ENCODE measurements at places on chromosomes 2 and 18.

GRCh38 chr2:134402410-134402809 is 148.5 kb downstream of the MGAT5 start:
- H3K4me1 ChIP-seq = peaks cover 5% of the 10 kb centered on the region
- H3K36me3 ChIP-seq = no peaks in the 10 kb centered on the region
- H3K4me3 ChIP-seq = no peak overlapping the region
- H3K27ac ChIP-seq = no peak overlapping the region

DNA sequence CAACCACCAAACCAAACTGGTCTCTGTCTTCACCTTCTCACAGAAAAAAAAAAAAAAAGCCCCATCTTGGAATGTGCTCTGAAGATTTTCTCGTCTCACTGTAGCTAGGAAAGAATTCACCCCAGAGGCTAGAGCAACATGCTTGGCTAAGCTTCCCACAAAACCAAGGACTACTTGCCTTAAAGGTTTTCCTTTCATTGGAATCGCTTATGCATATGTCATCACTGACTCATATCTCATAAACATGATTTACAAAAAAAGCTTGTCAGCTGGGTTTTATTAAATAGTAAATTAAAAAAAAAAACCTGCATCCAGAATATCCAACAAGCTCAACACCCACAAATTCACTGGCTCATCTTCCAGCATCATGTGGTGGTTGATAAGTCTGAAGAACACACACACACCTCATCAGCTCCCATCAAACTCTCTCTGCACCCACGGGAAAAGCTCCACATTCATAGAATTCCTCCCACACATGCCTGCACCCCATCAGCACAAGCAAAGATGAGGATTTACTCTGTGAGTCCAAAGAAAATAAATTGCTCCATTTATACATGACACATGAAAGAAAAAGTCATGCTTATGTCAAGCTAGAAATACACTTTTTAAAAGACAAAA is 182.0 kb upstream of the TRIB2 start:
- no peaks in the 10 kb centered on the region for H3K36me3 ChIP-seq
- DNase-seq = no peak
- peaks cover 3% of the 10 kb centered on the region for H3K27me3 ChIP-seq
- no peak overlapping the region for H3K27ac ChIP-seq
- H3K4me1 ChIP-seq = no peaks in the 10 kb centered on the region
- H3K4me3 ChIP-seq = no peak overlapping the region

- no peaks in the 10 kb centered on the region for H3K27me3 ChIP-seq
- no peak overlapping the region for H3K27ac ChIP-seq
- no peak for DNase-seq
- peaks cover 7% of the 10 kb centered on the region for H3K4me1 ChIP-seq
- no peak overlapping the region for H3K4me3 ChIP-seq
- H3K36me3 ChIP-seq = no peaks in the 10 kb centered on the region
Observed at GRCh38 chr2:201411421-201411820, 39.8 kb downstream of the TRAK2 start.

DNA sequence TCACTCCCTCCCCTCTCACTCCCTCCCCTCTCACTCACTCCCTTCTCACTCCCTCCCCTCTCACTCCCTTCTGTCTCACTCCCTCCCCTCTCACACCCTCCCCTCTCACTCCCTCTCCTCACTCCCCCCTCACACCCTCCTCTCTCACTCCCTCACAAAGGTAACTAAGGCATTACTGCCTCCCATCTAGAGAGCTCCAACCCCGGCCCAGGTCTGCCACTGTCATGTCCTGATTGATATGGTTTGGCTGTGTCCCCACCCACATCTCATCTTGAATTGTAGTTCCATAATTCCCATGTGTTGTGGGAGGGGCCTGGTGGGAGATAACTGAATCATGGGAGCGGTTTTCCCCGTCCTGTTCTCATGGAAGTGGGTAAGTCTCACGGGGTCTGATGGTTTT is 359.9 kb upstream of the MYT1L start:
- H3K27me3 ChIP-seq = peaks cover 5% of the 10 kb centered on the region
- H3K4me3 ChIP-seq = no peak overlapping the region
- H3K27ac ChIP-seq = no peak overlapping the region
- no peaks in the 10 kb centered on the region for H3K4me1 ChIP-seq
- no peaks in the 10 kb centered on the region for H3K36me3 ChIP-seq
- no peak for DNase-seq

- DNase-seq = no peak
- no peaks in the 10 kb centered on the region for H3K4me1 ChIP-seq
- H3K27ac ChIP-seq = no peak overlapping the region
- no peaks in the 10 kb centered on the region for H3K27me3 ChIP-seq
- no peaks in the 10 kb centered on the region for H3K36me3 ChIP-seq
- no peak overlapping the region for H3K4me3 ChIP-seq
Observed at GRCh38 chr2:179936141-179936540, 71.0 kb downstream of the CWC22 start.

All from pancreas (tissue), 10 donors.